ENCODE measurements at places on chromosomes 16 and 17.

DNA sequence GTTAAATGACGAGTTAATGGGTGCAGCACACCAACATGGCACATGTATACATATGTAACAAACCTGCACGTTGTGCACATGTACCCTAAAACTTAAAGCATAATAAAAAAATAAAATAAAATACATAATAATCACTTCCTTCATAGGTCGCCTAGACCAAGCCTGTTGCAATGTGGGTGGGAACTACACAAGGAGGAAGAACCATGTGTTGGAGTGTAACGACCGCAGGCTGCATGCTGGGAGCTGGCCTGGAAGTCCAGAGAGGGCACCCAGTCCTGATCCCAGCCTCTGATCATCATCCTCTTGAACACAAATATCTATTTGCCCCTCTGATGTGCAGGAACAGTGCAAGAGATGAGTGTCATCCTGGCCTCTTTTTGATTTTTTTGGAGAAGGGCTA, 224.7 kb upstream of the ASIC2 start:
- no peak for DNase-seq

- DNase-seq: peak; percentile 36
Measured at GRCh38 chr17:66633317-66633965, 201.5 kb upstream of the CACNG5 start.

- DNase-seq: no peak
Measured at GRCh38 chr17:2782055-2782454, 14.2 kb upstream of the RAP1GAP2 start.

GRCh38 chr17:66462010-66462409, 159.6 kb downstream of the PRKCA start:
- DNase-seq: no peak

- no peak for DNase-seq
Measured at GRCh38 chr16:89132194-89133005, 38.7 kb downstream of the ACSF3 start.

GRCh38 chr17:58176200-58176599, 9.4 kb downstream of the OR4D2 start:
- DNase-seq: no peak

DNA sequence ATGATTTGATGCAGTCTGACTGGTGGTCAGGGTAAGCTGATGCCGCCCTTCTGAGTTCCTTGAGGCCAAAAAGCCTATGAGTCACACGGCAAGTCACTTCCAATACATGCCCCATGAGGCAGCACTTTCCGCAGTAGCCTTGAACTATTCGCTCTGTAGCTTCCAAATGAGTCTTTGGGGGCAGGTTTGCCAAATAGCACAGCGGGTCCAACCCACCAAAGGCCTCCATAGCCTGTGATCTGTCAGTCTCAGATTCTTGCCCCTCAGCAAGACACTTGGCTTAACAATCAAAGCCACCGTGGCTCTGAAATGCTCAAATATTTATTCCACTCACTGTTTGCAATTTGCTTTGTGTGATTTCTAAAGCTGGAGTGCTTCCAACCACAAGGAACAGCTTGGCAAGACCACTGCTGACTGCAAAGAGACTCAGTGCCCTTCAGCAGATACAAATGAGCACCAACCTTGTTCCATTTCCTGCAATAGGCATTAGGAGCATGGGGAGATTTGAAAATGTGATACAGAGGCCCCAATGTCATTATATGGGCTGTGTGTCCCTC, 45.4 kb downstream of the CLEC19A start:
- no peak for DNase-seq

- no peak for DNase-seq
Measured at GRCh38 chr17:9408868-9409829, 166.5 kb downstream of the STX8 start.
